ENCODE measurements at places on chromosomes 1 and 21.

- DNase-seq: no peak
Observed at GRCh38 chr1:47708019-47708535, 270.2 kb downstream of the FOXD2 start.

- no peak for DNase-seq
Observed at GRCh38 chr1:67439277-67440029, 9.3 kb upstream of the SERBP1 start.

DNA sequence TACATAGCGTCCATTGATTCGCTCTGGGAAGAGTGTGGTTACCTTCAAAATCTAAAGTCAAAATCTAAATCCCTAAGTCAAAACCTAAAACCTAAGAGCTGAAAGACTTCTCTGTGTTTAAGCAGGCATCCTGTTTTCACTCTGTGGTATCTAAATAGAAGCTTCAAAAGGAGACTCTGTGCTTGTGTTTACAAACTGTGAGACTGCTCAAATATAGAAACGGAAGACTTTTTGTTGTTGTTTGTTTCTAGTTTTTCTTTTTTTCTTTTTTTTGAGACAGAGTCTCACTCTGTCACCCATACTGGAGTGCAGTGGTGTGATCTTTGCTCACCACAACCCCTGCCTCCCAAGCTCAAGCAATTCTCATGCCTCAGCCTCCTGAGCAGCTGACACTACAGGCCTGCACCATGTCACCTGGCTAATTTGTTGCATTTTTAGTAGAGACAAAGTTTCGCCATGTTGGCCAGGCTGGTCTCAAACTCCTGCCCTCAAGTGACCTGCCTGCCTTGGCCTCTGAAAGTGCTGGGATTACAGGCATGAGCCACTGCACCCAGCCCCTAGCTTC lies 425.9 kb downstream of the SMYD3 start:
- DNase-seq: no peak

DNA sequence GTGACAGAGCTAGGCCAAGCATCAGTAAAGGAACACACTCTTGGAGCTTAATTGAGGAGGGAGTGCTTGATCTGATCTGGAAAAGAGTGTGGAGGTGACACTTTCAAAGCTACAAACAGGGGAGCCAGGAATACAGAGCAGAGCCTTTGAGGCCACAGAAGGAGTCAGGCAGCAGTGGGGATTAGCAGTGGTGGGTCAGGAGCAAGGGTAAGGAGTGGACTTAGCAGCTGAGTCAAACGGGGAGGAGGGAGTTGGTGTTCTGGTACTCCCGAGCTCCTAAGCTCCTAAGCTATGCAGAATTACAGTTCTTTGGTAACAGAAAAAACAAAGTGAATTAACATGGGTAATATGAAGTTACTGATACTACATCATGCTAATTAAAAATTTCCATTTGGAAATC lies 14.5 kb downstream of the RAB4A start:
- DNase-seq: no peak

DNA sequence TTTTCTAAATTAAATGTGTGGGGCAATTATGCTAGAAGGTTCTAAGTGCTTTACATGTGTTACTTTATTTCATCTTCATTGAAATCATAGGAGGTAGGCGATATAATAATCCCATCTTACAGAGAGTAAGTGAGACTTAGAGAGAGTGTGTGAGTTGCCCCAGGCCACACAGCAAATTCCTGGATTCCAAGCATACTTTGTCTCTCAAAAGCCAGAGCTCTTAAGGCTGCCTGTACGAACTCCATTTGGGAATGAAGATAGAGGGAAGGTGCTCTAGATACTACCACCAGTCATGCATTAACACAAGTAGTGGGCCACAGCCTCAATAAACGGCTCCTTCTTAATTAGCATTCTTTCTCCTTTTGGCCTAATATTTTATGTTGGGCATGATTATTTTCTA lies 170.1 kb downstream of the SIPA1L2 start:
- no peak for DNase-seq

DNA sequence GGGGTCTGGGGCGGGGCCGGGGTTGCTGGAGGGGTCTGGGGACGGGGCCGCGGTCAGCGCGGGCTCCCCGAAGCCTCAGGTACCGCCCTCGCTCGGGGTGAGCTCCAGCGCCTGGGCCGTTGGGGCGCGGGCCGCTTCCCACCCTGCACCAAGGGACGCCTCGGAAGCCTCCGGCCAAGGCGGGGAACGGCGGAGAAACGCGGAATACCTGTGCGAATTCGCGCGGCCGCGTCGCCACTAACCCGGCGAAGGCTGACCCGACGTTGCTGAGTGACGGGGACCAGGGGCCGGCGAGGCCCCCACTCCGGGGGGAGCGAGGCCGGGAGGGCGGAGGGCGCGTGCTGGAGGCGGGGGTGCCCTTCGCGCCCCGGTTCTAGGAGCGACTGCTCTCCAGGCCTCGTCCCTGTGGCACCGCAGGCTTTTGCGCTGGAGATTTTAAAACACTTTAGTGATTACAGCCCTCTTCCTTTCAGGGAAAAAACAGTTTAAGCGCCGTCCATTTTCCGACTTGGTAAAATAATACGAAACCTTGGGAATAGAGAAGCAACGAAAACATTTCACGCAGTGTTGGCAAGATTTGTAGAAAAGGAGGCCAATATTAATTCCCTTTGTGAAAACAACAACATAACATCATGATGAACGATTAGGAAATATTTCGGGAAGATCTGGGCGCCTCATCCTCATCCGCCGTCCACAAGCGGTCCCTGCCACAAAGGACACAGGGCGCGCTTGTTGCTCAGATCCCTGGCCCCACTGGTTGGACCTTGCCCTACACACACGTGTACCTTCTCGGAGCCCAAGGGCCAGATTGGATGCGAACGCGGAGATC lies 971 bp upstream of the GNG4 start:
- DNase-seq: no peak

DNA sequence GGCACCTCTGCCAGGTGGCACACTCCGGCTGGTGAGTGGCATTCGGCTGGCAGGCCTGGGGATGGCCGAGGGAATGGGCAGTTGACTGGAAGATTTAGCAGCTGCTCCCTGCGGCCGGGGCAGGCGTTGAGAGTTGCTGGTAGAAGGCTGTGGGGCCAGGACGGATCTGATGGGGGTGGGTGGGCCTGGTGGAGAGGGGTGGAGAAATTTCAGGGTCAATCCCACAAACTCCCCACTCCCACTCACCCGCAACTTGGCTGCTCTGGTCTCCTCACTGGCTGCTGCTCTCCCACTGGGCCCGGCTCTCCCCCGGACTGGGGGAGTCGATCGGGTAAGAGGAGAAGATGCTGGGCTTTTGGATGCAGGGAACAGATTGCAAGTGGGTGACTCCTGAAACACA lies 2.1 kb downstream of the PSRC1 start:
- no peak for DNase-seq

GRCh38 chr1:171495444-171495843 lies 10.1 kb downstream of the PRRC2C start:
- DNase-seq: no peak

- DNase-seq: no peak
Observed at GRCh38 chr1:247332623-247333361, 1.1 kb upstream of the ZNF496 start.

GRCh38 chr1:3064296-3064850 lies 4.6 kb upstream of the PRDM16 start:
- DNase-seq: no peak

DNA sequence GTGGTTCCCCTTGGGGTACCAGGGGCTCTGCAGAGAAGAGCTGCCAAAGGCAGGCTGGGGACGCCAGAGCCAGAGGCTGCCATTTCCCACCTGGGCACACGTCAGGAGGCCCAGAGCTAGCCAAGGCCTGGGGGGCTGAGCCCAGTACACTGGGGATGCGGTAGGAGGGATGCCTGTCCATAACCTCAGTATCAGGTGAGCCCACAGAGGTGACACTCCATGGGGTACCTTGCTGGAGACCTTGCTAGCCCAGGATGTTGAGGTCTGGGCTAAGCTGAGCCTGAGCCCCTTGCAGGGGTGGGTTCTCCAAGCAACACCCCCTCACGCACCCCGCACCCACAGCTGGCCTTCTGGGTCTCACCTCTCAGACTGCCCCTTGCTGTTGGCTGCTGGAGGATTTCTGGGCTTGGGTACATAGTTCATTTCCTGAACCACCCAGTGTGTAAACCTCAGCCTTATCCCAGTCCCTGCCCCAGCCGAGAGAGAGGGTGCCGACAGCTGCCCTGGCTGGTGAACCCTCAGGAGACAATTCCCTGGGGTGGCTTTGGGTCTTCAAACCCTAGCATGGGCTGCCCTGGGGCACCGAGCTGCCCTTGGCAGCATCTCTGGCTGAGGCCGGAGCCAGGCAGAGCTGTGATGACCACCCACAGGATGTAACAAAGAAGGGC lies 92.5 kb upstream of the VAMP3 start:
- no peak for DNase-seq

DNA sequence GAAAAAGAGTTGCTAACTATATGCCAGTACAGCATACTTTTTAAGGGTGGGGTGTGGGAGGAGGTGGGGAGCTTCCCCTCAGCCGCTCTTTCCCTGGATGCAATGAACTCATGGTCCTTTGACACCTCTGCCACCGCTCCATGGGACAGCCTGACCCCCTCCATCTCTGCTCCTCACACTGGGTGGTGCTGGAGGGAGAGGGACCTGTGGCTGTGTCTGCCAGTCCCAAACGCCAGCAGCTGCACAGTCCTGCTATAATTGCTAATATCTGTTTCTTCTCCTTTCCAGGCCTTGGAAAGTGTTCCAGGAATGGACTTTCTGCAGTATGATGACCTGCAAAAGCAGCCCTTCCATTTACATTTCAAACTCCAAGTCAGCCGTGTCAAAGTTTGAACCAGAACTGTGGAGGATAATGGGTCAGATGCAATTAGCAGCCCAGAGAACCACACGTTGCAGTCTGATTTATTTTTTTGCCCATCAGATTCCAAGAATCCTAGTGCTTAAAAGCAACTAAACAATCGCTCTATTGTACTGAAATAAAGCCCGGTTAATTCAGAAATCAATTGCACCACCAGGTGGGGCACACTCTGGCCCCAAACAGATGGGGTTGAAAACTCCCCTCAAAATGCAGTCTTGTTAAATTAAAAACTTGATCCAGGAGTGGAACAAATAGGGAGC lies 160.7 kb upstream of the LMO4 start:
- DNase-seq: no peak

GRCh38 chr21:37837381-37837780 lies 78.9 kb downstream of the KCNJ6 start:
- DNase-seq: no peak

- DNase-seq: no peak
Observed at GRCh38 chr1:195075973-195076372, 1532.3 kb downstream of the KCNT2 start.

DNA sequence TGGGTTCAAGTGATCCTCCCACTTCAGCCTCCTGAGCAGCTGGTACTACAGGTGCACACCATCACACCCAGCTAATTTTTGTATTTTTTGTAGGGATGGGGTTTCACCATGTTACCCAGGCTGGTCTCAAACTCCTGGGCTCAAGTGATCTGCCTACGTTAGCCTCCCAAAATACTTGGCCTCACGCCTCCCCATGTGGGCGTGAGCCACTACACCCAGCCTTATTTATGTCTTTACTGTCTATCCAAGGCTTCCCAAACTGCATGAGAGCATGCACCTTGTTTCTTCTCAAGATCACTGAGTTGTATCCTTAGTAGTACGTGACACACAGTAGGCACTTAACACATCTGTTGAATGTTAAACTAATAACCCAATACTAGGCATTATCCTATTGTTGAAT lies 14.2 kb downstream of the WASF2 start:
- no peak for DNase-seq

GRCh38 chr1:11648039-11648438 lies 6.2 kb downstream of the FBXO2 start:
- no peak for DNase-seq

GRCh38 chr1:6097117-6097595 lies 51.5 kb downstream of the KCNAB2 start:
- no peak for DNase-seq

GRCh38 chr1:243658594-243659105 lies 191.4 kb downstream of the AKT3 start:
- DNase-seq: no peak

DNA sequence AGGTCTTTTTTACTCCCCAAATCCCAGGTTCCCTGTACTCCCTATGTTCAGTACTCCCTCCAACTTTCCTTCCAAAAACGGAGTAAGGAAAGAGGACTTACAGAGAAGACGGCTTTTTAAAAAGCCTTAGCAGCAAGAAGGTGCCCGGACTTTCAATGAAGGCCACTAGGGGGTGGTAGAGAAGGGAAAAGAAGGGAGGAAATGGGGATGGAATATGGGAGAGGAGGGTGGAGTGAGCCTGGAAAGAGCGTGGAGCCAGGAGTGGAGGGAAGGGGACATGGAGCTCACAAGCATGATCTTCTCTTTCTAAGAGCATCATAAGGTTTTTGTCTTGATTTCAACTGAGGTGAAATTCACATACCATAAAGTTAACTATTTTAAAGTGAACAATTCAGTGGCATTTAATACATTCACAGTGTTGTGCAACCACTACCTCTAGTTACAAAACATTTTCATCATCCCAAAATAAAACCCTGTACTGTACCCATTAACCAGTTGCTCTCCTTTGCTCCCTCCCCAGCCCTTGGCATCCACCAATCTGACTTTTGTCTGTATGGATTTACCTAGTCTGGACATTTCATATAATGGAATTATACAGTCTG lies 129.9 kb downstream of the ZNF281 start:
- DNase-seq: no peak

DNA sequence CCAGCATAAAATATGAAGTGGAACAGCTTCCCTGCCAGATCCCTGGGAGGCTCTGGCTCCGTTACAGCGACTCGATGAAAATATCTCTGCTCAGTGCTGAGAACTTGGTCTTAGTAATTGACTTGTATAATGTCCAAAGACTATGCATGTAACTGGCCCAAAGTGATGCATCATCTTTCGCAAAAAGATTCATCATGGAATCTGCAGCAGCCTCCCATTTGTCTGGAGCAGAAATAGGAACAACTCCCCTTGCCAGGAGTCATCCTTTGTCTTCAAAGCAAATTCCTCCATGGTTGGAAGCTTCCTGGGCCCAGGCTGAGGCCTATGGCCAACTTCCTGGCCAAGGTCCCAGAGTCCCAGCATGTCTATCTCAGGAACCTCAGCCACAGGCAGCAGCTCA lies 16.9 kb upstream of the SLC6A17 start:
- DNase-seq: no peak

Measured in CD4-positive, alpha-beta T cell treated with Interferon gamma for 1 hour (primary cell).